ENCODE measurements at places on chromosomes 6 and 20. TPM values are rescaled to one million over a fixed set of nuclear protein-coding genes. Genes with fewer than 3 reads are reported as not detected.

- DNase-seq, result no peak
These were observed 2.2 kb upstream of the CNR1 start for GRCh38 chr6:88168362-88168761.

DNA sequence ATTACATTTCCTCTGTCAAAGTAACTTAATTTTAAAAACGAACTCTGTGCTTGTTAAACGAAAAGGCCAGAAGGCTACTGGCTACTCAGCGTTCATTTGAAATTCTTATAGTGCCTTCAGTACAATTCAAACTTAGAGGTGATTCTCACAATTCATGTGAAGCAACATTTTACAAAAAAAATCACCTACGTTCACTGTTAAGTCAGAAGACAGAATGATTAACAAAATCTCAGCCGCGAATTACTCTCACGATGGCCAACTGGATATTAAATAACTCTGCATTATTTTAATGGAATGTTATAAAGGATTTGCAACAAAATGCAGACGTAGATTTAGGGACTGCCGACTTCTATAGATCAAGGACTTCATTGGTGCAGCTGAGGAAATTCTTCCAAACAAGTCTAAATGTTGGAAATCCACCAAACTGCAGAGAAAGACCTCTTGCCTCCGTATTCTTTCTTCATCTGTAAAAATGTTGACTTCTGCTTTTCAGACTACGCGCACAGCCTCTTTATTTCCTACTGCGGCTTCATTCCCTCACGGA is 1.6 kb upstream of the QKI start:
- DNase-seq, result no peak

DNA sequence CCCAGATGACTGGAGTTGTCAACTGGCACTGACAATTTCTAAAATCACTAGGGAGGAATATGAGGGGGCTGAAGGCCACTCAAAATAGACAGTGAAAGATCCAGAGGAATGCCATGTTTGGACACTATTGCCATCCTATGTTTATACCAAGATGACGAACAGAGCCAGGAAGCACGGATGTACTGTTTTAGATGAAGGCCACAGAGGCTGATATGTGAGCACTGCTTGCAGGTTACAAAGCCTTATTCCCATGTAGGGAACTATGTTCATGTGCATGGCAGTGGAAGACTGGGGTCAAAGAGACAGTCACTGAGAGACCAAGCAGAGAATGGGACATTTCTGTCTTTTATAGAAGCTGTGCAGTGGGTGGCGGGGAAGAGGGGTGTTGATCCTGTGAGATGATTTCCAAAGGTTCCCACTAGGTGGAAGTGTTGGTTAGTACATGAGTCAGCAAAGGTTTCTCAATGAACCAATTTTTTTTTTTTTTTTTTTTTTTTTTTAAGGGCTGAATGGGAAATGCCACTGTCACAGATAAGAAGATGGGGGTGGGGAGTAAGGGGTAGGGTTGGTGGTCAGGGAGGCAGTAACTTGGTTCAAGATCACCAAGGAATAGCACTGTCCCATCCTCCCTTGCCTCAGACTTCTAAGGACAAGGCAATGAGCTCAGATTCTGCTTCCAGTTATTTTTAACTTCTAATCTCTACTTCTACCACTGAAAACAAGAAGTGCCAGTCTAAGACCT is 46.7 kb upstream of the MOCS1 start:
- DNase-seq, result no peak

GRCh38 chr6:136644597-136644952 is 94.4 kb upstream of the MAP7 start:
- DNase-seq, result no peak

DNA sequence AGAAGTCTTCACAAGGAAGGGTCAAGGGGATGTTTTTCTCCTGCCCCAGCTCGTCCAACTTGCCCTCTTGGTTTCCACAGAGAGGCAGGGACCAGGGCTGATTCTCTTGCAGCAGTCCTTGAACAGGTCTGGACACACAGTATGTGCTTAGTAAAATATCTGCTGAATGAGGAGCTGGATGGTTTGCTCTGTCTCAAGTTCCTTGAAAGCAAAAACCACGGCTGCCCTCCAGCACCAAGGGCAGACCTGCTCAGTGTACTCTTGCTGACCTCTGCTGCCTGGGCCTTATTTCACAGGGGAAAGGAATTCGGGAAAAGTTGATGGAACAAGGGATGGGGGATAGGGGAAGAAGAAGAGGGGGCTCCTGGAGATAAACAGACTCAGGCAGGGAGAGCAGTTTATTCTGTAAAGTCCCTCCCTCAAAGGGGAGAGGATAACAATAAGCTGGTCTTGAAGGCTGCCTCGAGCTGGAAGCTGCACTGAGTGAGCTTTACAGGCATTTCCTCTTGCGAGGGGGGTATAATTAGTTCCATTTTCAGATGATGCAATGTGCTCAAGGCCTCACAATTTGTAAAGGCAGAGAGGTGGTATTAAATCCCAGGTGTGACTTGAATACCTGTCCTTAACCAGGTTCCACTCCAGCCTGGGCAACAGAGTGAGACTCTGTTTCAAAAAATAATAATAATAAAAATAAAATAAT is 10.3 kb downstream of the KCNK5 start:
- DNase-seq, result no peak

DNA sequence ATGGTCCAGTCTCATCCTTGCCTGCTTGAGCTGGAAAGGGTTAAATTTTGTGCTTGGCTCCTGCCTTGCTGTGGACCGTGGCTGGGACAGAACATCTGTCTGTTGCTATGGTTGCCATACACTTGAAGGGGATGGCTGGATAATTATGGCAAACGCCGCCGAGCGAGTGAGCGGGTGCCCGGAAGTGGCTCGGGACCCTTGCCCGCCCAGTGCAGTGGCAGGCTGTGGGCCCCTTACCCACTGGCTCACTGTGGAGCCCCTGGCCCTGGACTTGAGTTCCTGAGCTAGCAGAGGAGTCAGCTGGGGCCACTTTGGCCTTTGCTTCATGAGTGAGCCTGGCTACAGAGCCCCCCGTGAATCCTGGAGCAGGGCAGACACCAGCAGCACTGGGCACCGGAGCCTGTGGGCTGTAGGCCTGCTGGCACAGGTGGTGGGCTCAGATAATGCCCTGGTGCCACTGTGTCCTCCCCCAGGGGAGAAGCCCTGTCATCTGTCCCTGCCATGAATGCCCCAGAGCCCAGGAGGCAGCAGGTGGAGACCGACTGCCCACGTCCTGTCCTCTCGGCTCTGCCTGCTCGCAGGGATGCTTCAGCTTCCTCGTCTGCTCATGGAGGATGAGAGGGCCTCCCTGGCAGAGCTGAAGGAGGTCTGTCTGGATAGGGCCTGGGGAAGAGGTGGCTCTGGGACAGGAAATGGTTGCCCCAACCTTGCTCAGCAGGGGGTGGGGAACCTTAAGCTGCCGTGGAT is 25.5 kb upstream of the NOL4L start:
- DNase-seq, result no peak

- DNase-seq, result no peak
These were observed 57.6 kb upstream of the JAG1 start for GRCh38 chr20:10731190-10731965.

DNA sequence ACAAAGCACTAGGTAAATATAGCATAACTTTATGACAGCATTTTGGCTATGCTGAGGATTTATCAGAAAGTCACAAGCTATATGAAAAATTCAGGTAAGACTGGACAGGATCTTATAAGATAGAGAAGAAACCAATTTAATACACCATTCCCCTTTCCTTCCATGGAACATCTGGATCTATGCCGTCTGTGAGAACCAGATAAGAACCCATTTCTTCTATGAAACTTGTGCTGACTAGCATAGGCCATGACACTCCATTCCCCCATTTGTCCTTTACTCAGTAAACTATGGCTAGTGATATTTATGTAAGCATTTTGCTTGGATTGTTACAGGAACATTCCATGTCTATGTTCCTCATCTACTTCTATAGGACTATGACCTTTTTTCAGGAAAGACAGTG is 437.7 kb downstream of the ADGRB3 start:
- no peak for DNase-seq

GRCh38 chr6:140845701-140846100 is 1287.0 kb upstream of the GJE1 start:
- DNase-seq, result no peak

DNA sequence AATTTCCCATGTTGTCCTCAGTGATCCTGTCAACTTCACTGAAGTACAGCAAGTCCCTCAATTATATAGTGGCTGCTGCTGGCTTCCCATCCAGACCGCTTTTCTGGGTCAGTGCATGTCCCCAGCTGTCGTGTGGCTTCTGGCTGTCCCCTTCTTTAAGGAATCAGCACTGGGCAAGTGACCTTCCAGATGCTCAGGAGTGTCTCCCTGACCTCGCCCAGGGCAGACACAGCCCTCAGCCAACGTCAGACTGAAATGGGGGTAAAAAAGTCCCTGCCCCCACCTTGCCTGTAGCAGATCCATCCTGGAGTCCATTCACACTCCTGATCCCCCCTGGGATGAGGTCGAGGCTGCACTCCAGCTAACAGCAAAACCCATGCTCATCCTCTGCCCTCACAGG is 23.7 kb downstream of the OVOL2 start:
- DNase-seq, result no peak

The NFATC2 gene
- 1.7 TPM for total RNA-seq

GRCh38 chr6:2542858-2543218 is 207.9 kb downstream of the MYLK4 start:
- DNase-seq, result no peak

The TNF gene
- not detected for total RNA-seq

DNA sequence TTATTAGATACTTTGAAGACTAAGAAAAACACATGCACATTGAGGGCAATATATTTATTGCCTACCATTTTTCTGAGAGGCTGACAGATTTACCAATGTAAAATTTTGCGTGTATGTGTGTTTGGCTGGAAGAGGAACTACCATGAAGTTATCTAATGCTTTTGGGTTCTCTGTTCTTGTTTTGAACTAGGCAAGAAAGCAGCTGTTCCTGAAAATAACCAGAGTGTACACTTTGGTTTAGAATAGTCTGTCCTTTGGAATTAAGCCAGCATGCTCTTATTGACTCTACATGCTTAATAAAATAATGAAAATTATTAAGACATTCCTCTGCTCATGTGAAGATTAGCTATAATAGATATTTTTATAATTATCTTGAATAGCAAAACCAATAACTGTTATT is 129.2 kb downstream of the MYB start:
- no peak for DNase-seq

GRCh38 chr6:142702501-142703460 is 242.2 kb downstream of the HIVEP2 start:
- DNase-seq, result no peak

The SIRPG gene
- total RNA-seq, result not detected

The EEF1A2 gene
- 0.32 TPM for total RNA-seq

GRCh38 chr6:131916847-131917246 is 34.3 kb downstream of the CCN2 start:
- no peak for DNase-seq

- no peak for DNase-seq
These were observed 296.7 kb downstream of the ZFAND3 start for GRCh38 chr6:38116248-38116647.

The MAP3K5 gene
- 34.8 TPM for total RNA-seq

The DOK5 gene
- 20.3 TPM for total RNA-seq

DNA sequence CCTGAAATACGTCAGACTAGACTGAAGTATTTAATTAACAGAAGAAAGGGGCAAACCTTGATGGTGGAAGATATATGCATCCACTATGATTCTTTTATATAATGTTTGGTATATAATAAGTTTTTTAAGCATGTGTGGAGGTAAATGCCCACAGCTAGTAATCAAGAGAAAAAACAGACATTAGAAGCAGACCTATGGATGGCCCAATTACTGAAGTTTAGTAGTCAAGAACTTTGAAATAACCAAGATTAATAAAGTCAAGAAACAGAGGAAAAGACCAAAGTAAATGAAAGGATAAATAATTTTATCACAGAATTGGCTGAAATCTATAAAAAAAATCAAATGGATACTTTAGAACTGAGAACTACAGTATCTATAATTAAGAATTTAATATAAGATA is 15.3 kb downstream of the TTI1 start:
- DNase-seq, result no peak

The KIF13A gene
- 88.5 TPM for total RNA-seq

The COL21A1 gene
- total RNA-seq, result 0.13 TPM

- DNase-seq, result no peak
These were observed 232.9 kb downstream of the TSHZ2 start for GRCh38 chr20:53205046-53205445.

Measured in pulmonary artery endothelial cell (primary cell).